ENCODE measurements at places on chromosomes 3 and 15. TPM values are rescaled to one million over a fixed set of nuclear protein-coding genes. Genes with fewer than 3 reads are reported as not detected.
A peak's percentile ranks its signal among the peaks of the same experiment; 100 is the strongest.

DNA sequence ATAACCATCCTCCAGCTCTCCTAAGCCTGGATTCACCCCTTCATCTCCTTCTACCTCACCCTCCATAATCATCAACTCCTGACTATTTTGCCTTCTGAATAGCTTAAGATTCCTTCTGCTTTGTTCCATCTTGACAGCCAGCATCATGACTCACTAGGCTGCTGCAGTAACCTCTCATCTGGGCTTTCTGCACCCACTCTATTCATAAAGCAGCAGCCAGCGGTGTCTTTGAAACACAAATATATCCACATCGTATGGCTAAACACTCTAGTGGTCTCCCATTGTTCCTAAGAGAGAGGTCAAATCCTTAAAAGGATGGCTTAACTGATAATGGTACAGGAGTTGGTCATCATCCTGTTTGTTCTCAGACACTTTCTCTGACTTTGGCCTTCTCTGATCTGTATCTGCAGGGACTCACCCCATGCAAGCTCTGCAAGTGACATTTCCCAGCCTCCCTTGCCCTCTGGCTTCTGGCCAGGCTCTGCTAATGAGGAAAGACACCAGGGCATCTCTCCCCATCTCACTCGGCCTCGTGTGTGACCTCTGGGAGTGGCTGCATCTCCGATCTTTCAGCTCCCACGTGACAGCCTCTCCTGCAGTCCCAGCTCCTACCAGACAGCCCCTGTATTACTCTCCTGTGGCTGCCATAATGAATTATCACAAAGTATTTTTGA, 6.2 kb downstream of the GRK7 start:
- H3K36me3 ChIP-seq = no peaks in the 10 kb centered on the region
- no peak overlapping the region for H3K27ac ChIP-seq
- peaks cover 3% of the 10 kb centered on the region for H3K4me1 ChIP-seq
- no peak overlapping the region for H3K4me3 ChIP-seq

Gene CXCR6
- not detected for total RNA-seq

DNA sequence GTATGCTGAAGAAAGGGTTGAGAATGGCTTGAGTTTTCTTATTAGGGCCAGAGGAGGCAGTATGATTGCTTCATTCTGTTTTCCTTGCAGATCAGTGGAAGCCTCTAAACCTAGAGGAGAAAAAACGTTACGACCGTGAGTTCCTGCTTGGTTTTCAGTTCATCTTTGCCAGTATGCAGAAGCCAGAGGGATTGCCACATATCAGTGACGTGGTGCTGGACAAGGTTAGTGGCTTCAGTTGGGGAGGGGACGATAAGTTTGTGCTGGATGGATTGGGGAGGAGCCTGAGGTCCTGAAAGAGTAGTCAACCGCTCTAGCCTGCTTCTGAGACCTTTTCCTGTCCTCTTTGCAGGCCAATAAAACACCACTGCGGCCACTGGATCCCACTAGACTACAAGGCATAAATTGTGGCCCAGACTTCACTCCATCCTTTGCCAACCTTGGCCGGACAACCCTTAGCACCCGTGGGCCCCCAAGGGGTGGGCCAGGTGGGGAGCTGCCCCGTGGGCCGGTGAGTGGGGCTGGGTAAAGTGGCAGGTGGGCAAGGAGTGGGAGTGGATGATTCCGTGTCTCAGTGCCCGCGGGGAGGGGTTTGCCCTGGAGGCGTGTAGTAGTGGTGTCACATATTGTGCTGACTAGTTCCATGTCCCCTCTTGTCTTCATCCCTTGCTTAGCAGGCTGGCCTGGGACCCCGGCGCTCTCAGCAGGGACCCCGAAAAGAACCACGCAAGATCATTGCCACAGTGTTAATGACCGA, 8.5 kb downstream of the EIF4G1 start:
- no peaks in the 10 kb centered on the region for H3K27me3 ChIP-seq
- H3K27ac ChIP-seq = no peak overlapping the region
- H3K4me1 ChIP-seq = no peaks in the 10 kb centered on the region

DNA sequence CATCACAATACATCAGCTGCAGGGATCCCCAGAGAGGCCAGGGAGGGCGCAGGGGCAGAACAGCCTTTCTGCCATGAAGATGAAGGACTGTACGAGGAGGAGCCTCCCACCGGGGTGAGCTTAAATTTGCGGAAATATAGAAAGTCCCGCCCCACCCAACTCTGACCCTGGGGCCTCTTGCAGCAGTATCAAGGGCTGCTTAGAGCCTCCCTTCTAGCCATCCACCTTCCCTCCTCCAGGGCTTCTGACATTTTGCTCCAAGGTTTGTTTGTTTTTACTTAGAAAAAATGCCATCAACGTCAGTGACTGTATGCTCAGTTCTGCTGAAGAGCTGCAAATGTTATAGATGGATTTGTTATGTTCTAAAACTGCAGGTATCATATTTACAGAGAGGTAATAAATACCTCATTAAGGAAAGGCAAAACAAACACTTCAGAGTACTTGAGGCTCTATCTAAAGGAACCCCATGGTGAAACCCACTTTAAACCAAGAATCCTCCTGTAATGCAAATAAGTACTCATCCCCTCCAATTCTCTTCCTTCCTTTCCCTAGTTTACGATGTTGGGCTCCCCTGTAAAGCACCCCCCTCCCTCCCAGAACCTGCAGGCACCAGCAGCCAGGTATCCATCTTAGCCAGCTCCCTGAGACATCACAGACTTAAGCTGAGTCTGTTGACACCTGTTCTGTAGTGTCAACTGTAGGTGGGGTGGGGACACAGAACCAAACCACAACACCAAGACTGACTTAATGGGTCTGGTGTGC, 30.5 kb downstream of the RFTN1 start:
- DNase-seq = peak; percentile 85
- peaks cover 59% of the 10 kb centered on the region for H3K27me3 ChIP-seq
- no peak overlapping the region for H3K4me3 ChIP-seq
- no peak overlapping the region for H3K27ac ChIP-seq
- H3K4me1 ChIP-seq = peaks cover 4% of the 10 kb centered on the region

DNA sequence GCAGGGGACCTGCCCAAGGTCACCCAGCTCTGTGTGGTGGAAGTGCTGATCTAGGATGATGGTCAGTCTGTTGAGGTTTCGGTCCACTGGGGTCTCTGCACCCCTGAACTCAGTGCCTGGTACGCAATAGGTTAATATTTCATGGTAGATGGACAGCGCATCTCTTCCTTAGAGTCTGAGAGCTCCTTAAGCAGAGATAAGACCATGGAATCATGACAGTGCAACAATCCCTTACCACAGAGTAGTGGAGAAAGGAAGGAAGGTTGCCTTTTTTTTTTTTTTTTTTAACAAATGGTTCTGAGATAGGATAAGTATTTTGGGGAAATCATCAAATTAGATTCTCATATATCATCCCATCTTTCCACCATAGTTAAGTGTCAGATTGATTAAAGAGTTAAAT, 79.8 kb upstream of the SLC6A1 start:
- no peak for DNase-seq
- no peak overlapping the region for H3K27ac ChIP-seq
- no peaks in the 10 kb centered on the region for H3K27me3 ChIP-seq
- H3K36me3 ChIP-seq = no peaks in the 10 kb centered on the region
- no peak overlapping the region for H3K4me3 ChIP-seq
